ENCODE measurements at places on chromosomes 7 and 10. TPM values are rescaled to one million over a fixed set of nuclear protein-coding genes. Genes with fewer than 3 reads are reported as not detected.

POM121L12 gene
- total RNA-seq = not detected

MYO1G gene
- 0.05 TPM for total RNA-seq

AQP1 gene
- 19.5 TPM for total RNA-seq

LIPM gene
- total RNA-seq = not detected

AOC1 gene
- not detected for total RNA-seq

TMEM270 gene
- not detected for total RNA-seq

CAV1 gene
- total RNA-seq = 57.0 TPM

DEPP1 gene
- total RNA-seq = 20.9 TPM

SFTPA1 gene
- not detected for total RNA-seq

CALHM3 gene
- not detected for total RNA-seq

RAMP3 gene
- not detected for total RNA-seq

CYP3A7 gene
- 0.30 TPM for total RNA-seq

SNCG gene
- total RNA-seq = 3.3 TPM

TET1 gene
- total RNA-seq = 4.7 TPM

Data from smooth muscle cell of the umbilical artery (primary cell).